ENCODE measurements at places on chromosomes 7 and 10.

DNA sequence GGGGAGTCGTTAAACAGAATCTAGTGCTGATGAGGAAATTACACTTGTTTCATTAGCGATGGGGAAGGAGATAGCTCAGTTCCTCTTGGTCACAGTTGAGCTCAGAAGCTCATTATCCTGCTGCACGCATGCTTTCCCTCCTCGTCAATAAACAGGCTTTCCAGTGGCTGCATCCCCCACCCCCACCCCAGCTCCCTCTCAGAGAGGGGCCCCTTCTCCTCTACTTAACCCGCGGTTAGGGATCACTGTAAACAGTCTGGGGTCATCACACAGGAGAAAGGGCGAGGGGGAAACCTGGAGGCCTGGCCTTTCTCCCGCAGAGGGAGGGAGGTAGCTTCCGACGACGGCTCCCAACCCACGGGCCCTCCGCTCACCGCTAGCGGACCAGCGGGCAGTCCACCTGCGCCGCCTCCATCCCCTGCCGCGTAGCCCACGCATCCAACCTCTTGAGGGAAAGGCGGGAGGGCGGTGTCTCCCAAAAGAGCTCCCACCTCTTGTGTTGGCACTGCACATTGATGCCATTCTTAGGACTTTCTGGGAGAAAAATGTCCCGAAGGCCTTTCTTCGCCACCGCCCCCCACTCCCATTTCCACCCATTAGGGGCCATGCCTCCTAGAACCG lies 80.8 kb downstream of the PAX2 start:
- no peak for DNase-seq

DNA sequence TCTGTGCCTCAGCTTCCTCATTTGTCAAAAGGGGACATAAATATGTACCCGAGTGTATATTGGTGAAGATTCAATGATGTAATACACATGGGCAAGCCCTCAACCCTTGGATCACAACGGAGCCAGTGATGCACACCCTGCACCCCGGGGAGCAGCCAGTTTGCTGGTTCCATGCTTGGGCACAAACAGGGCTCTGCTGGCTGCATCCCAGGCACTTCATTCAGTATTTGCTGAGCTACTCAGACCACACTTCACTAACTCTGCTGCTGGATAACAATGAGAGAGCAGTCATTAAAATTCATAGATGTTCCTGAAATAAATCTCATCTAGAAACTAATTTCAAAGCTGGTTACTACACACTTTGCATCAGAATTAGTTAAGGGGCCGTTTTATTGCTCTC lies 72.0 kb downstream of the SCRN1 start:
- no peak for DNase-seq

DNA sequence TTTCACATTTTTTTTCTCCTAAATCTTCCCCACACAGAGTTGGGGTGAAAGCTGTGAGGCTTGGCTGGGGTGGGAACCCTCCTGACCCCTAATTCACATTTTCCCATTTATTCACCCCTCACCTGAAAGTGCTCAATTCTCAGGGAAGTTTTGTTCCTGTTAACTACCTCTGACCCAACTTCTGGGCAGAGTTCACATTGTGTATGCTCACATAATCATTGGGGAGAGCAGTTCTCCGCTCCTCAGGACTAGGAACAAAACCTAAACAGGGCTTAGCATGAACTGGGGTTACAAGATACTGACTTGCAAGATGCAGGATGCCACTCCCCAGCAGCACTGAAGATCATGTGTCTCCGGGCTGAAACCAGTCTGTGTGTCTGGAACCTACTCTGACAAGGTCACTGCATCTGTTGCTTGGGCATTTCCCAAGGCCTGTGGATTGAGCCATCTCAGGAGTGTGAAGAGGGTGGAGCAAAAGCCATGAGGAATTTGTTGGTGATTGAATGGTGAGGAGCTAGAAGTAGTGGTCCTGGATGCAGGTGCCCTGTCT lies 258.1 kb upstream of the IGFBP3 start:
- no peak for DNase-seq

DNA sequence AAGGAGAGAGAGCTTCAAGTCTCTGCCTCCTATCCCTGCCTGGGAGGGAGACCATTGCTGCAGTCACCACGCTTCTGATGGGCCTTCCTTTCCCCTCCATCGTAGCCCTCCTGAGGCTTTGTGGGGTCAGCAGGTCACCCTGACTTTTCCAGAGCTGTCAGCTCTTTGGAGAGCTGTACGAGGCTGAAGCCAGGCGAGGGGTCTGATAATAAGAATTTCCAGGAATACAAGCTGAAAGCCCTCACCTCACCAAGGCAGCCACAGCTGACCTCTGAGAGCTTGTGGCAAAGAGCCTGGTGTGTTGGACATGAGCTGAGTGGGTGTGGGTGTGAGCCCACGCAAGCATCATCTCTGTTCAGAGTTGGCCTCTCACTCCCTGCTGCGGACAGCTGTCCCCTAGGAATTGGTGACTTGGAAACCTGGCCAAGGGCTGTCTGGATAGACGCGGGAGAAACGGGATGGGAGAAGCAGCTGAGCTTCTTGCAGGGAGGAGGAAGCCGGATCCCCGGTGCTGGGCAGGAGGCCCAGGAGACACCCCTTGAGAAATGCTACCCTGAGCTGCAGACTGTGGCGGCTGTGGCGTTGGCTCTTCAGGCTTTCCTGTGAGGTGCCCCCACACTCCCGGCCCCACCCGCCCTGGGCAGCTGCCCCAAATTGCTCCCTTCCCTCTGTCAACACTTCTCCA lies 122.1 kb upstream of the BTBD16 start:
- DNase-seq: no peak

DNA sequence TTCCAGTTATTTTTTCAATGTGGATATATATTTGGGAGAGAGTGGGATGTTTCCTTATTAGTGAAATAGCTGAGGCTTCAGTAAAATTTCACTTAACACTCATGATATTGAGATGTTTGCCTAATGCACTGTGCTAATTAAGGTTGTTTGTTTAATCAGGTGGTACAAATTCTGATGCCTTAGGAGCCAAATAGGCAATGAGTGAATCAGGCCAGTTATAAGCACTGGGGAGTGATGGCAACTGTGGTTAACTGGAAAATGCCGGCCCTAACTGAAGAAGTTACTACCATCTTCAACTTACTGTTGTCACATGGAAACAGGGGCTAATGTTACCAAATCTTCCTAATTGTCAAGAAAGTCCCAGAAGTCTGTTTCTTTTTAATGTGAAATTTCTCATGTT lies 32.0 kb downstream of the VCL start:
- no peak for DNase-seq

GRCh38 chr7:5598769-5599371 lies 175.2 kb upstream of the TNRC18 start:
- DNase-seq: no peak

GRCh38 chr10:30357075-30357801 lies 8.2 kb upstream of the MTPAP start:
- DNase-seq: no peak

DNA sequence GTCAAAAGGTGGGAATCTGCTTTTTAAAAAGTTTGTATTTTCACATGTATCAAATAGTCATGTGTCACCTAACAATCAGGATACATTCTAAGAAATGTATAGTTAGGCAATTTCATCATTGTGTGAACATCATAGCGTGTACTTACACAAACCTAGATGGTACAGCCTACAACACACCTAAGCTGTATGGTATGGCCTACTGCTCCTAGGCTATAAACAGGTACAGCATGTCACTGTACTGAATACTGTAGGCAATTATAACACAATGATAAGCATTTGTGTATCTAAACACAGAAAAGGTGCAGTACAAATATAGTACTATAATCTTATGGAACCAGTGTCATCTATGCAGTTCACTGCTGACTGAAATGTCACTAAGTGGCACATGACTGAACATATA lies 17.8 kb downstream of the COA1 start:
- DNase-seq: no peak

GRCh38 chr10:12448729-12449391 lies 99.5 kb downstream of the CAMK1D start:
- peak; percentile 62 for DNase-seq

- DNase-seq: no peak
These were observed 67.3 kb downstream of the DIP2C start for GRCh38 chr10:621981-622740.

DNA sequence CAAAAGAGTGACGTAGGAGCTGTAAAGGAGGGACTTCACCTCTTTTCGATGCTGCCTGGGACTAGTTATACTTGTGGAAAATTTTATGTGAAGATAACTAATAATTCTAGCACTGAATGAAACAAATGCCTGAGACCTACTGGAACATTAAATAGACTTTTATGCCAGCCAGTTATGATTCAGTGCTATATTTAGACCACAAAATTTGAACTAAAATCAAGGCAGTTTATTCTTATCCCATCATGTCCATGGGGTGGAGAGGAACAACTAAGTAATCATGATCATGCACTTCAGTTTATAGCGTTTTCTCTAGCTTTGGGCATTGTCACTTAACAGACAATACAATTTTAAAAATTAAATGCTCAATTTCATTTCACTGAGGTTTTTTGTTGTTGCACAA lies 76.7 kb downstream of the ZEB1 start:
- no peak for DNase-seq
